ENCODE measurements at places on chromosomes 2 and 18.
A peak's percentile ranks its signal among the peaks of the same experiment; 100 is the strongest.

DNA sequence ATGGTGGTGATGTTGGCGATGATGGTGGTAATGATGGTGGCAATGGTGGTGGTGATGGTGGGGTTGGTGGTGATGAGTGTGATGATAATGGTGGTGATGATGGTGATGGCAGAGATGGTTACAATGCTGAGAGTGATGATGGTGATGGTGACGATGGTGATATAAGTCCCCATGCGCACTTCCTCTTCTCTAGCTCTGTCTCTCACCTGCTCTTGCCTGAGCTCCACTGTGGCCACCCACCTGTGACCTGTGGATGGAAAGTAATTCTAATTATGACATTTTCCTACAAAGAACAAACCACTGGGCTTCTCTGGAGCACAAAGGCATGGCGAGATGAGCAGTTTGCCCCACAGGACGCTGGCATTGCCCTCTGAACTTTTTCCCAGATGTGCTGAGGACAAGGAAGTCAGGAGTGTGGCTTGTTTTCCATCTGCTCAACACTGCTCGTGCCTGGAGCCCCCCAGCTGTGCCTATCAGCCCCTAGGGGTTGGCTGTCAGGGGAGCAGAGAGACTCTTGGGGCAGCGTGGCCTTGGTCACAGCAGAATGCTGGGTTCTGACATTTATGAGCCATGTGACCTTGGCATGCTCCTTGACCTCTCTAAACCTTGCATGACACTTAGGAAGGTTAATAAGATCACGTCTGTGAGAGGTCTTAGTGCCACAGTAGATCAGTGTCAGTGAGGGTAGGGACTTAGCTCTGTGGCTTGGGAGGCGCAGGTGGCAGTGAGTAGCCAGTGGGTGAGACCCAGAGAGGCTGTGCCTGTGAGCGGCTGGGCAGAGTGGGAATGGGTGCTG is 68.4 kb downstream of the RRM2 start:
- no peak for DNase-seq

- no peak for DNase-seq
Observed at GRCh38 chr2:12883906-12884305, 167.2 kb downstream of the TRIB2 start.

DNA sequence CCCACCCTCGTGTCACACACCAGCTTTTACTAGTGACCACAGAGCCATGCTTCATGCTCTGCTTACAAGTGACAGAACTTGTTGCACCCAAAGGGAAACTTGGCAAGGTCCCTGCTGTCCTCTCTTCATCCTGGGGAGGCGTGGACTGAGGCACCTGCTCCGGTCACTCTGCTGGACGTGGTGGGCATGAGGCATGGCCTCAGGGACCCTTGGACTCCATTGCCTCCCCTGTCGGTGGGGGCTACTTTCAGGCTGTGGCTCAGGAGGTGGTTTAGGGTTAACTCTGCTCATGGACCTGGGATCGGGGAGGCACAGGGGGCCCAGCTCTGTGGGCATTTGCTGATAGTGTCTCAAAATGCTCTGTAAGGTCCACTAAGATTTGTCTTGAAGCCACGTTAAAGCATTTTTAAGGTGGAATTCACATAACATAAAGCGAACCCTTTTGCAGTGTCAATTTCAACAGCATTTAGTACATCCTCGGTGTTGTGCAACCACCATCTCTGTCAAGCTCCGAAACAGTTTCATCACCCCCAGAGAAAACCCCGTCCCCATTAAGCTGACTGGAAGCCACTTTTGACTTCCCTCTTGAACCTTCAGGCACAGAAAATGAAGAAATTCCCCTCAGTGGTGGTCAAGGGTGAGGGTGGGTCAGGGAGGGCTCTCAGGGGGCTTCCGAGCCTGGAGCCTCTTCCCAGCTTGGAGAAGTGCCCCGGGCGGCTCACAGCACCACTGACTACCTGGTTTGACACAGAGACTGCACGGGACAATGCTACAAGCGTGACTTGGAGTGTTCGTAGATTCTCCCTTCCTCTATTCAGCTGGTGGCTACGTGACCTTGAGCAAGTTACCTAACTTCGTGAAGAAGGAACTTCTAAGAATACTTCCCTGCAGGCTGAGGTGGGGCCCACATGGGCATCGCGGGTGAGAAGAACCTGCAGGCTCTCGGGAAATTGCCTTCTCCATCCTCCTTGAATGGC is 100.0 kb upstream of the HDAC4 start:
- no peak for DNase-seq

DNA sequence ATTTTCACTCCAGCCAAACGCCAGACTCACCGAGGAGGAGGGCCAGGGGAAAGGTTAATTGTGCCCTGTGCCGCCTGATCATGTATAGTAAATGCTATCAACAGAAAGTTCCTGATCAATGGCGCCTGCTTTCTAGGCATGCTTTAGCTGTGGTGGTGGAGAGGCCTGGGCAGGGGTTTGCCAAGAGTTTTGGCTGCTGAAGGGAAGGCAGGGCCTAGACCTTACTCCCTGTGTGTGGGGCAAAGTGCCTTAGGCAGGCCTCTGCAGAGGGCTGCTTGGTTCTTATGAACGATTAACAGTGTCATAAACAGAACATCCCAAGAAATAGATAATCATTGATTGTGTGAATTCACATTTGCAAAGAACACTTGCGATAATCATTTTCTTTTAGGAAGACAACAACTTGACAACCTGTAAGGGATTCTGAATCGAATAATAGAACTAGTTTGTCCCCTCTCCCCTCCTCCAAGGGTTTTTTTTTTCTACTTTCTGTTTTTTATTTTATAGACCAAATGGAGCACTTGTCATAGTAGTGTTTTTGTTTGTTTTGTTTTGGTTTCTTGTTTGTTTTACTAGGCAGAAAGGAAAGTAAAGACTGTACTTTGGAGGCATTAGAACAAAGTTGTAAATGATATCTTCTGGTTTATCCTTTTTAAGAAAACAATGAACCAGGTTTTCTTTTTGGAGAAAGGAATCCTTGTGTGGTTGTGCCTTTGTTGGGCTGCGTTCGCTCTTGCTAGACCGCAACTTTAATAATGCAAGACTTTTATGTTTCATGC is 6.5 kb downstream of the TSHZ1 start:
- no peak for DNase-seq

GRCh38 chr2:110637093-110637492 is 40.8 kb downstream of the BUB1 start:
- DNase-seq: no peak

DNA sequence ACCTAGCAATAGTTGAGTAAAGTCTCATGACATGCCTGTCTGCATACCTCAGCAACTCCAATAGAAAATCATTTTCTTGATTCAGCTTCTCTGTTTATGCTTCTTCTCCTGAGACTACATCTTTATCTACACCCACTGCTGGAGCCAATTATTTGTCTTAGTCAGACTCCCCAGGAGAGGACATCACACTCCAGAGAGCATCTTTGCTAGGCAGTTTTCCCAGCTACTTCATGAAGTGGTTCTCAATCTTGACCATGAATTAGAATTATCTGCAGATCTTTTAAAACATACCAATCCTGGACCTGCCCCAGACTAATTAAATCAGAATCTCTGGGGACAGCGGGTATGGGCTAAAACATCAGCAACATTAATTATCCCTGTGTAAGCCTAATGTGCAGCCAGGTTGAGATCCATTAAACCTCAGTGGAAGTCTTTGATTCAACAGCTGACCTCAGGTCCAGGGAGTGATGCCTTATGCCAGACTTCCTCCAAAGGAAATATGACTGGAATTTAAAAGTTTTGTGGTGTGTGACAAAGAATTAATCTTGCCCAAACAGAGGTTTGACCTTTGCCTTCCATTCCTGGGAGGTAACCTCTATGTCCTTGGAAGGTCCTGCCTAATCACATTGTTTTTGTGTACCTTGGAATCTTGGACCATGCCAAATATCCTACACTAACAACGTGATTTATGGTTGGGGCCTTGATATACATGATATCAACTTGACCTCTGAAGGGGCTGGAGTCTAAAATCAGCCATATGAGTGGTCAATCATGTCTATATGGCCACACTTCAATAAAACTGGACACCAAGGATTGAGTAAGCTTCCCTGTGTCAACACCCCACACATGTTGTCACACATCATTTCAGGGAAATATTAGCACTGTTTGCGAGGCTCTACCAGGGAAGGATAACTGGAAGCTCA is 99.3 kb upstream of the DNAJC10 start:
- no peak for DNase-seq

- DNase-seq: no peak
Observed at GRCh38 chr2:218343591-218343990, 13.1 kb upstream of the CATIP start.

GRCh38 chr2:70095720-70096670 is 8.7 kb downstream of the PCBP1 start:
- no peak for DNase-seq

GRCh38 chr18:51164761-51165281 is 32.7 kb downstream of the MEX3C start:
- DNase-seq: no peak

GRCh38 chr18:44309185-44309584 is 371.5 kb upstream of the SETBP1 start:
- DNase-seq: no peak

GRCh38 chr2:166784296-166784946 is 103.9 kb upstream of the XIRP2 start:
- DNase-seq: no peak

GRCh38 chr2:155266583-155266982 is 568.1 kb downstream of the KCNJ3 start:
- DNase-seq: no peak

DNA sequence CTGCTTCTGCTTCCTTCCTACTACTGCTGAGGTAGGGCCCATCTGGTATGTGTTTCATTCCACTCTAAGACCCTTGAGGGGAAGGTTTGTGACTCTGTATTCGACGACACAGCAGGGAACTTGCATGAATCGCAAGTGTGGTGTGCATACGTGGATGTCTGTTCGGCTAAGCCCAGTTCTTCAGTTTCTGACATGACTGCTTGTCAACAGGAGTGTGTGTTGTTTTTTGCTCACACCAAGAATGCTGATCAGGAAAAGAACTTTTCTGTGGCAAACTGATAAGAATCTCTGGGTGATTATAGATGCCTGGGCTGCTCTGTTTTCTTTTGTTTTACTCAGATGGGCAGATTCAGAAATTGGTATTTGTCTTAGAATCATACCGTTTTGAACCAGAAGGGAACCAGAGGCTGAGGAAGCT is 22.0 kb downstream of the TNFRSF11A start:
- DNase-seq: no peak

- no peak for DNase-seq
Observed at GRCh38 chr2:20852139-20852538, 29.2 kb upstream of the LDAH start.

GRCh38 chr2:65053199-65053598 is 3.0 kb upstream of the CEP68 start:
- no peak for DNase-seq

DNA sequence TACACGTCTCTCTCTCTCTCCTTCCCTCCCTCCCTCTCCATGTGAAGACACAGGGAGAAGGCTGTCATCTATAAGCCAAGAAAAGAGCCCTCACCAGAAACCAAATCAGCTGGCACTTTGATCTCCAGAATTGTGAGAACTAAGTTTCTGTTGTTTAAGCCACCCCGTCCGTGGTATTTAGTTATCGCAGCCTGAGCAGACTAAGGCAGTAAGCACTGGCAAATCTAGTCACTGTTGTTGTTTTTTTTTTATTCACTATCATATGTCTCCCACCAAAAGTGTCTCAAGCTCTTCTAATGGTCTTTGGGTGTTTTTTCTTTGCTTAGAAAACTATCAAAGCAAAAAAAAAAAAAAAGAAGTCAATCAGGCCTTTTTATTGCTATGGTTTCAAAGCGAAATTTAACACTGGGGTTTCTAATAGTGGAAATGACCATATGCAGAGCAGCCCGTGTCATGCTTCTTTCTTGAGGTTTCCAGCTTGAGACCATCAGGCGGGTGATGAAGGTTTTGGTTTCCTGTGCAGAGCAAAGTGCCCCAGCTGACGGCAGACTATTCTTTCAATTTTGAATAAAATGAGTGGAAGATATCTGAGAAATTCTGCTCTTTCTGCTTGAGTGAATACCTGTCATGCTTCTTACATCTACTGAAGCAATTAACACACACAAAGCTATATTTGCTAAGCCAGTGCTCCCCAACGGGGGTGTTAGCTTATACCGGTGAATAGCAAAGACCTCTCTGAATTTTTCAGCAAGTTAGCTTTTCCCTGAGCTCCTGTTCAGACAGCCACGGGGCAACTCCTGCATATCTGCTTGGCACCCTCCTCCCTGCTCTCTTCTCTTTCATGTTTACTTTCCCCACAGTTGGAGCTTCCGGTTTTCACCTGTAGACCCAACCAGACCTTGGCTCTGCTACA is 394.1 kb upstream of the ATP5MC3 start:
- peak; percentile 64 for DNase-seq

GRCh38 chr2:239685556-239685955 is 284.7 kb upstream of the HDAC4 start:
- DNase-seq: no peak

- DNase-seq: no peak
Observed at GRCh38 chr2:156306821-156307220, 25.7 kb downstream of the NR4A2 start.

DNA sequence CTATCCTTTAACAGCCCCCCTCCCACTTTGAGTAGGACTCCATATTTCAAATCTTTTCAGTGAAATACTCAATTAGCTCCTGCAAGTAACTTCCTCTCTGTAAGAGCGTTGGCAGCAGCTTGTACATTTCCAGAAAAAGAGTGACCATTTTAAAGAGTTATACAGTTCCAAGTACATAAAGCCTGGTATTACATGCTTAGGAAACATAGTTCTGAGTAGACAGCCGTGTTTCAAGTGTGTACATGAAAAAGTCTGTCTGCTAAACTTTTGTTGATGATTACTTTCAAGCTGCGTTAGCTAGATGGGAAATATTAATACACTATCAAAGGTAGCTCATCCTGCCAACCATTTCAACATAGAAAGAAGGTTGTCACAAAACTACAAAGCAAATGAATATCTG is 112.8 kb downstream of the ZNF521 start:
- DNase-seq: no peak

GRCh38 chr18:50080316-50080715 is 114.6 kb downstream of the MYO5B start:
- DNase-seq: peak; percentile 5

- DNase-seq: no peak
Observed at GRCh38 chr18:6731222-6731596, 1.7 kb downstream of the ARHGAP28 start.

DNA sequence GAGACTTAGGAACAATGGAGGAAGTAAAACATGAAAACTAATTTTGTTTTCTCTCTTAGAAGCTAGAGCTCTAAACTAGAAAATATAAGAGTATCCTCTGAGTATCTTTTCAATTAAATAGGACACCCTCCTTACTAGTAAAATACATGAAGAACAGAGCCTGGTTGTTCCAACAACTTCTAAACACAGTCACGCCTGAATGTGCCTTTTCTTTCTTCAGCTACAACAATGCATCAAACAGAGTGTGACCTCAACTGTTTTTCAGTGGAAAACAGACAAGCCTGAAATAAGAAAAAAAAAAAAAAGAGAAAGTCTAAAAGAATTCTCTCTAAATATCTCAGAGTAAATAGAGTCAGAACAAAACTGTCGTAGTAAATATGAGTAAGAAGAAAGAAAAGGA is 928.8 kb downstream of the CNTNAP5 start:
- DNase-seq: peak; percentile 33

GRCh38 chr2:196399722-196400691 is 228.6 kb upstream of the STK17B start:
- peak; percentile 77 for DNase-seq
